GM12865 (cell line): ENCODE measurements at places on chromosomes 4 and X.

GRCh38 chr4:107247738-107248137, 211.6 kb upstream of the DKK2 start:
- no peak for DNase-seq

GRCh38 chrX:130778773-130779172, 124.2 kb downstream of the ENOX2 start:
- no peak for DNase-seq

DNA sequence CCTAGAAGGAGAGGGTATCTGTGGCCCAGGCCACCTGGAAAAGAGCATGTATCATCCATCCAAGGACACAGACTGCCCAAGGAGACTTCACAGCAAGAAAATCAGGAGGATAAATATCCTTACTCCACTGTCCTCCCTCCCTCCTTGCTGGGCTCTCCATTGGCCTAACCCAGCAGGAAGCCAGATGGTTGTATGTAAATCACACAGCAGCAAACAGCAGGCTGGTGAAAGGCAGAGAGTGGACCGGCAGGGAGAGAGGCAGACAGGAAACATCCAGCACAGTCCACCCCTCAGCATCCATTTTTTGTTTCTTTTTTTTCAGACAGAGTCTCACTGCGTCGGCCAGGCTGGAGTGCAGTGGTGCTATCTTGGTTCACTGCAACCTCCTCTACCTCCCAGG, 17.5 kb downstream of the TXK start:
- no peak for DNase-seq

GRCh38 chrX:153800746-153801145, 6.3 kb downstream of the SSR4 start:
- no peak for DNase-seq

- no peak for DNase-seq
These were observed 36.9 kb downstream of the NBDY start for GRCh38 chrX:56765811-56766553.

GRCh38 chrX:102599084-102599950, at the start of gene ARMCX5:
Gene ARMCX5 (plus strand): TSS chrX:102599515. CDS start chrX:102602142, 2,627 bp downstream.
- peak; percentile 88 for DNase-seq

DNA sequence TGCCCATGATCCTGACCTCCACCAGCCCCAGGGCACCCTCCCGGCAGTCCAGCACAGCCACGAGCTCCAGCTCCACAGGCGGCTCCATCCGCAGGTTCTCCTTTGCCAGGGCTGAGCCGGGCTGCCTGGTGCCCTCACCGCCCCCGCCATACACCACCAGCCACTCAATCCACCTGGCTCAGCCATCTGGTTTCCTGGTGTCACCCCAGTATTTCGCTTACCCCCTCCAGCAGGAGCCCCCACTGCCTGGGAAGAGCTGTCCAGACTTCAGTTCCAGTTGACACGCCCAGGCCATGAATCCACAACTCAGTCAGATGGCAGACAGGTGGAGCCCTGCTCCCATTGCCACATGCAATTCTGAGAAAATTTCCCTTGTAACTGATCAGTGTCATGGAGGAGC, 3.9 kb downstream of the SHISA3 start:
- no peak for DNase-seq

DNA sequence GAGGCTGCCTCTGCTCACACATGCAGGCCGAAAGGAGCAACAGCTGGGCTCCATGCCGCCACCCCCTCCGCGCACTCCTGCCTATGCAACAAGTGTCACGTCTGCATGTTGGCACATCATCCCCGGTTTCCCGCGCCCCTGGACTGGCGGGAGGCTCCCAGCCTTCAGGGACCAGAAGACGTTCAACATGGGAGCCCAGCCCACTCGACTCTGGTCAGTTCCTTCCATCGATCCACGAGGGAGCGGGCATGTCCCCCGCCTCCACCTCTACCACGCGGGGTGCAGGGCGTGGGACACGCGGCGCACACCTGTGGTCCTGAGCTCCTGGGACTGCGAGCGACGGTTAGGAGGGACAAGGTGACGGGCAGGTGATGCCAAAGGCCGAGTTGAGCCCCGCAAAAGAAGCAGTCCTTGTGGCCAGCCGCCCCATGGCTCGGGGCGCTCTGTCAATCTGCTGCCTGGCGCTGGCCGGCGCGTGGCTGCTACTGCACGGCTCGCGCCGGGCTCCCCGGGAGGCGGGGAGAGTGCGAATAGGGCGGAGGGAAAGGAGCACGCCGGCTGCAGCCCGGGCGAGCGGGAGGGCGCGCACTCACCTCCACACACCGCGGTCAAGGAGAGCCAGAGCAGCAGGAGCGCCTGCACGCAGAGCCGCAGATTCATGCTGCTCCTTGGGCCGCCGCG, 645 bp downstream of the APLN start:
- peak; percentile 16 for DNase-seq

DNA sequence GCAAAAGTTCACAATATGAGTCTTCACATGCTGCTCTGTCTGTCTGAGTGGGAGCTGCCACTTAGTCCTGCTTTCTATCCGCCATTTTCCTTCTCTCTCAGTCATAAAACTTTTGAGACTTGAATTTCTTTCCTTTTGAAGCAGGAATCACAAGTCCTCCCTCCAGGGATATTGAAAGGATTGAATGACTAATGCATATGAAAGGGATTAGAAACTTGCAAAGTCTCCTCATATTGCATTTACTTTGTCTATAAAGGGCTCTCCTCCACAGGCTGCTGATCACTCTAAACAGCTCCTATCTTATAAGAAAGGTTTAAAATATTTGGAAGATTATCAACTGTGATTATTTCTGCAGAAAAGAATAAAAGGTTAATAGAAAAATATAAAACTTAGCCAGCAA, 879.1 kb downstream of the ARAP2 start:
- DNase-seq = no peak

DNA sequence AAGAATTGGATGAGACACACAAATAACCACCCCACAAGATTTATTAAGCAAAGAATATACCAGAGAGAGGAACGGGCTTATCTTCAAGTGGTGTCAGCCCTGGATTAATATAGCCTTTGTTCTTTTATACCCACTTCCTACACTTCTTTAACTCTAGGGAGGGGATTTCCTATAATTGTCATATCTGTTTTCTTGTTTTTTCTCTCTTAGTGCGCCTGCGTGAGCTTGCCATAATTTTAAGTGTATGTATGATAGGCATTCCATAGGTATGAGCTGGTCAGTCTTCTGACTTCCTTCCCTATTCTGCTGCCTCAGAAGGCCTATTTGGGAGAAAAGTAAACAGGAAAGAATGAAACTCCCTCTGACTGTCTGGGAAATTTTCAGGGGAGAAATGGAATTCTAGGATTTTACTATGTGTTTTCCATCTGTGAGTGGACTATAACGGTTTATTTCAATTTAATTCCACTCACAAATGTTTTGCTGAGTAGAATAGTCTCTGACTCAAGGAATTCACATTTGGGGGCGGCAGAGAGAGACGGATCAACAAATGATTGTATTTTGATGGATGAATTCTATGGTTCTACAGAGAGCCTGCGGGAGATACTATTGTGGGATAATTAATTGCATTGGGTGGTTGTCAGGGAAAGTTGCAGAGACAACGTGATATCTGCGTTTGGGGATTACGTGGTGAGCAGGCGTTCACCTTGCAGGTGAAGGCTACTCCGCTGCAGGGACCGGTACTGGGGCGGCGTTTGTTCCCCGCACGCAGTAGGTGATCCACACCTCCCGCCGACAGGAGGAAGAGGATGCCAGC, 626 bp upstream of the CEP135 start:
- peak; percentile 78 for DNase-seq

DNA sequence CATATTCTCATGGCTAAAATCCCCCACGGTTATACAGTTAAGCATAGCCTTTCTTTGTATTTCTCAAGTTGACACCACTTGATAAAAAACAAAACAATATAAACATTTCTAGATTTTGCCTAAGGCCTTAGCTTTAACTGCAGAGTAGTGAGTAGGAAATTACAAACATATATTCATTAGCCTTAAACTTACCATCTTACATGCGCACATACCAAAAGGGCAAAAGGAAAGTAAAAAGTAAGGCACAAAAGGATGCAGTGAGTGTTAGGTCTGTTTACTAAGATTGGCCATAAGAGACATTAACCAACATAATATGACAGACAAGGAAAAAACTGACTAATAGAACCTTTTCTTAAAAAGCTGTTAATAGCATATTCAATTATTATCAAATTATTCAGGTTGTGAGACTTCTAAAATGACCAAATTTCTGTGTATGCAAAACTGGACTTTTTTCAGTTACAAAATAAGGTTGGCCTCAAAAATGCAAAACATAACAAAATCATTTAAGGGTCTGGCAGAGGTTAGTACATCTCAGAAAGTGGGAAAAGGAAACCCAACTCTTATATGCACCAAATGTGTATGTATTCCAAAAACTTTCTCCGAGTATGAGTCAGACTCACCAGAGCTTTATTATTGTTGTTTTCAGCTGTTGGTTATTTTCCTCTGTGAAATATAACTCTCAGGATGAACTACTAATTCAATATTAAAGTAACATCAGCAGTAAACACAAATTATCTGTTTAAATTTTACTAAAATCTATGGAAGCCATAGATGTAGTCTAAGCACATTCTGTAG, 39.9 kb downstream of the SEPSECS start:
- DNase-seq = no peak

GRCh38 chr4:134189480-134189879, 12.1 kb downstream of the PABPC4L start:
- DNase-seq = no peak

- peak; percentile 36 for DNase-seq
These were observed 44.3 kb downstream of the CNGA1 start for GRCh38 chr4:47972181-47972580.

GRCh38 chr4:156677131-156677531, 294.5 kb downstream of the PDGFC start:
- peak; percentile 63 for DNase-seq

- no peak for DNase-seq
These were observed 21.2 kb downstream of the SRD5A3 start for GRCh38 chr4:55367084-55367722.

GRCh38 chr4:105937759-105938158, 42.5 kb downstream of the NPNT start:
- no peak for DNase-seq

GRCh38 chr4:6881908-6882307, 27.7 kb upstream of the TBC1D14 start:
- no peak for DNase-seq

GRCh38 chr4:18403327-18403726, 381.8 kb upstream of the LCORL start:
- DNase-seq = no peak

DNA sequence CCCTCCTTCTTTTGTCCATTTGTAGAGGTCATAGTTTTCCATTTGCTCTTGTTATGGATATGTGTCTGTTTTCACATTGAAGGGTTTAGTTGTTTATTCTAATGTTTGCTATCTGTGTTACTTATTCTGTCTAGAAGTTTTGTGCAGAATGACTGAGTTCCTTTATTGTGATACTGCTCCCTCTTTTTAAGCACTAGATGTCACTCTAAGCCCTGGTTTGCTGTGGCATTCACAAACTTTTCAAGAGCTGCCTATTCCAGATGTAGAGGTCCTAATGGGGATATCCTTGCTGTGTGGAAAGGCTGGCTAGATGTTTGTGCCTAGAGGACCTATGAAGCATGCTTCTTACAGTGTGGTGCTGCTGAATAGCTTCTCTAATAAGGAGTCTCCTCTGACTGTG, 338.6 kb downstream of the SPIN4 start:
- DNase-seq = peak; percentile 0

- no peak for DNase-seq
These were observed 158.4 kb downstream of the DCLK2 start for GRCh38 chr4:150236626-150237025.
